Natural killer cell treated with Interleukin-12 subunit alpha and Interleukin-12 subunit beta and Interleukin-15 and Interleukin-18, amount 100 ng/mL, for 72 hours (primary cell): ENCODE measurements at places on chromosomes 7 and 10. TPM values are rescaled to one million over a fixed set of nuclear protein-coding genes. Genes with fewer than 3 reads are reported as not detected.
A peak's percentile ranks its signal among the peaks of the same experiment; 100 is the strongest.

GRCh38 chr10:113692271-113692670 lies 12.6 kb downstream of the CASP7 start:
- H3K4me3 ChIP-seq: no peak overlapping the region
- H3K27me3 ChIP-seq: no peaks in the 10 kb centered on the region
- peaks cover 33% of the 10 kb centered on the region for H3K36me3 ChIP-seq
- no peak for DNase-seq
- H3K4me1 ChIP-seq: peaks cover 46% of the 10 kb centered on the region

GRCh38 chr10:48885376-48885775 lies 54.3 kb downstream of the LRRC18 start:
- no peaks in the 10 kb centered on the region for H3K4me1 ChIP-seq
- DNase-seq: no peak
- H3K27ac ChIP-seq: no peak overlapping the region
- no peak overlapping the region for H3K4me3 ChIP-seq

DNA sequence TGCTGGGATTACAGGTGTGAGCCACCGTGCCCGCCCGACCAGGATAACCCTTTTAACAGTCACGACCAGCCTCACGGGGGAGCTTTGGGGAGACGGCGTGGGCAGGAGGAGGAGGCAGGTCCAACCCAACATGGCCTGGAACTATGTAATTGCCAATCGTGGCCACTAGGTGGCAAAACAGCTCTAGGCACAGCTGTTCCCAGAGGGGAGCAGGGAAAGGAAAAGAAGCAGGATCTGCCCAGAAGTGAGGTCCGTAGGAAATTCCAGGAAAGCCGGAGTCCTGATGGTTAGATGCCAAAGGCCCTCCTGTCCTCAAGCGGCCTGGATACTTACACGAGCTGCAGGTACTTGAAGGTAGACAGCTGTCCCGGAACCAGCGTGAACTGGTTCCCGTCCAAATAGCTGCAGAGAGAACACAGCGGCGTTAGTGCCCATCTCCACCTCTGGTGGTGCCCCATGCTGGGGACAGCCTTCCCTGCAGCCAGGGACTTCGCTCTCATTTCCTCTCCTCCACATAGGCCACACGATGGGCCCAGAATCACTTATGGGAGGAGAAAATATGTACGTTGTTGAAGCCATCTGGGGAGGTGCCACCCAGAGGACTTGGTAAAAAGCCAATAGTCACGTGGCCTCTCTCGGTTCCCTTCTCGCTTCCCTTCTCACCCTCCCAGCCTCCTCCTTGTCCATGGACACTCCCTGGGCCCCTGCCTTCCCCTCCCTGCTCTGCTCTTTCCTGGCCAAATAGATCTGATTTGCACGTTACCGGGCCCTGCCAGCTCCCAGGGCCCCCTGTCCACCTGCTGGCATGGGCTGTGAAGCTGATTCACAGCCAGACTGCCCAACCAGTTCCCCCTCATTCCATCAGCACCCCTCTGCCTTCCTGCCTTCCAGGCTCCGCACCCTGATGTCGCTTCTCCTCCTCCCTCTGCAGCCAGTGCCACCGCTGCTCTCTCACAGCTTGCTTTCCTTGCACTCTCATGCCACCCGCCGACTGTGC lies 148.1 kb downstream of the SLIT1 start:
- peaks cover 14% of the 10 kb centered on the region for H3K4me1 ChIP-seq
- H3K4me3 ChIP-seq: peak overlapping the region; percentile 43
- DNase-seq: peak; percentile 69
- H3K27me3 ChIP-seq: peaks cover 11% of the 10 kb centered on the region

DNA sequence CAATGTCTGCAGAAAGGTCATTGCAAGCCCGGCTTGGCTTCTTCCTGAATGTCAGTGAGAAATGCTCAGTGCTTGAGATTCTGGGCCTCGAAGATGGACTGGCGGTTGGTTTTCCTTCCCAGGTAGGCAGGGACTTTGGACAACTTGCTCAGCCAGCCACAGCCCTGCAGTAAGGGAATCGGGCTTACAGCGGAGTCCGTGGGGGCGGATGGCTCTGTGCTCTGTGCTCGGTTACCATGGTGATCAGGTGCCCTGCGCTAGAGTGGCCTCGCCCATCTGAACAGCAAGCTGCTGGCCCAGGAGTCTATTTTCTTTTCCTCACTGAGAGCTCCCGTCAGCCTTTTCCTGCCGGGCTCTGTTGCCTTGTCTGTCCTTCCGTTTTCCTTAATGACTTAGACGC lies 77.8 kb upstream of the SH2B2 start:
- H3K27ac ChIP-seq: no peak overlapping the region
- no peaks in the 10 kb centered on the region for H3K36me3 ChIP-seq
- no peak overlapping the region for H3K4me3 ChIP-seq
- DNase-seq: no peak
- no peaks in the 10 kb centered on the region for H3K27me3 ChIP-seq

- peaks cover 46% of the 10 kb centered on the region for H3K4me1 ChIP-seq
- H3K36me3 ChIP-seq: no peaks in the 10 kb centered on the region
- H3K27ac ChIP-seq: no peak overlapping the region
- no peak for DNase-seq
These were observed 10.6 kb downstream of the DNAJB6 start for GRCh38 chr7:157347217-157347904.

- H3K27me3 ChIP-seq: peaks cover 29% of the 10 kb centered on the region
- DNase-seq: no peak
- H3K36me3 ChIP-seq: no peaks in the 10 kb centered on the region
- no peaks in the 10 kb centered on the region for H3K4me1 ChIP-seq
These were observed 32.5 kb downstream of the ARHGAP22 start for GRCh38 chr10:48572414-48572813.

The VWDE gene
- total RNA-seq: not detected

GRCh38 chr10:48797830-48798229 lies 113.2 kb downstream of the WDFY4 start:
- peaks cover 11% of the 10 kb centered on the region for H3K36me3 ChIP-seq
- peaks cover 20% of the 10 kb centered on the region for H3K4me1 ChIP-seq
- H3K27ac ChIP-seq: peak overlapping the region; percentile 95

- no peak overlapping the region for H3K4me3 ChIP-seq
- no peaks in the 10 kb centered on the region for H3K27me3 ChIP-seq
- H3K27ac ChIP-seq: no peak overlapping the region
- no peak for DNase-seq
These were observed 8.1 kb downstream of the TFAM start for GRCh38 chr10:58393317-58393716.

DNA sequence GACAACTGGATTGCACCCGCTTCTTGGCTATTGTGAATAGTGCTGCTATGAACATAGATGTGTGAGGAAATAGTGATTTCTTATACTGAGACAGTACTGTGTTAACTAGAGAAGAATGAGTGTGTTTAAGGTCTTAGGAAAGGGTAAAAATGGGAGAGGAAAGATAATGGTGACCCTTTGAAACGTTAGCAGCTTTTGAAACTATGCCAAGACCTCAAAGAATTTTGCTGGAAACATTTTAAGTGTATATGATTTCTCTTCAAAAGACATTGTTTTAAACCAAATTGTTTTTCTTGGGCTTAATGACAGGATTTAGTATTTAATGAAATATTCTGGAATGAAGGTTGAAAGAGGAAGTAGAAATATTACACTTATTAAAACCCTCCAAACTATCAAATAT lies 100.8 kb upstream of the ARHGAP21 start:
- no peak overlapping the region for H3K4me3 ChIP-seq
- H3K4me1 ChIP-seq: peaks cover 11% of the 10 kb centered on the region
- no peaks in the 10 kb centered on the region for H3K36me3 ChIP-seq
- no peak overlapping the region for H3K27ac ChIP-seq

The MGAM2 gene
- total RNA-seq: not detected

GRCh38 chr10:59393349-59393748 lies 31.0 kb upstream of the FAM13C start:
- no peaks in the 10 kb centered on the region for H3K36me3 ChIP-seq
- no peak overlapping the region for H3K27ac ChIP-seq
- H3K4me1 ChIP-seq: no peaks in the 10 kb centered on the region
- DNase-seq: no peak
- H3K4me3 ChIP-seq: no peak overlapping the region

The CYP2E1 gene
- total RNA-seq: 0.71 TPM

GRCh38 chr10:131591936-131592335 lies 280.4 kb upstream of the TCERG1L start:
- H3K27ac ChIP-seq: no peak overlapping the region
- no peak for DNase-seq
- no peaks in the 10 kb centered on the region for H3K4me1 ChIP-seq
- H3K27me3 ChIP-seq: no peaks in the 10 kb centered on the region
- H3K36me3 ChIP-seq: no peaks in the 10 kb centered on the region

The PNLIP gene
- total RNA-seq: not detected

The MRM2 gene
- total RNA-seq: 30.0 TPM

The RBP4 gene
- total RNA-seq: not detected

- no peak overlapping the region for H3K27ac ChIP-seq
- H3K4me1 ChIP-seq: peaks cover 2% of the 10 kb centered on the region
- DNase-seq: no peak
- H3K4me3 ChIP-seq: no peak overlapping the region
These were observed 781 bp downstream of the ZNF727 start for GRCh38 chr7:64046041-64046389.

The COL13A1 gene
- total RNA-seq: not detected

- no peak for DNase-seq
- peak overlapping the region; percentile 12 for H3K27ac ChIP-seq
- H3K36me3 ChIP-seq: peaks cover 12% of the 10 kb centered on the region
- no peaks in the 10 kb centered on the region for H3K27me3 ChIP-seq
These were observed 11.6 kb downstream of the HBP1 start for GRCh38 chr7:107180378-107180777.

DNA sequence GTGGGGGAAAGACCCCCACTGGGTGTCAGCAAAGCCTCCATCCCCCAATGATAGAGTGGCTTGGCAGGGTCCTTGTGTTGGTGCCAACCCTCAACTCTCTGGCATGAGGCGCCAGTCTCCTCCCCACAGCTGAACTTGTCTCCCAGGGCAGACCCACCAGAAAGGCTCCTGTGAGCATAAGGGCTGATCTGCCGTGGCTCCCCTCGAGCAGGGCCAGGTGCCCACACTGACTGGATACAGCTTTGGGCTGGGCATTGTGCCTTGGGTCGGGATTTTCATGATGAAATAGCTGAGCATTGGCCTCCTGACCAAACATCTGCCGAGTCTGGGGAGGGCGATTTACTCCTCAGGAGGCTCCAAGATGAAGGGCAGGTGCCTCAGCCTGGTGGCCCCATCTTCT lies 68.1 kb upstream of the NPTX2 start:
- no peak for DNase-seq
- H3K4me3 ChIP-seq: no peak overlapping the region
- no peak overlapping the region for H3K27ac ChIP-seq
- H3K4me1 ChIP-seq: no peaks in the 10 kb centered on the region
- H3K27me3 ChIP-seq: peaks cover 3% of the 10 kb centered on the region
- H3K36me3 ChIP-seq: no peaks in the 10 kb centered on the region

DNA sequence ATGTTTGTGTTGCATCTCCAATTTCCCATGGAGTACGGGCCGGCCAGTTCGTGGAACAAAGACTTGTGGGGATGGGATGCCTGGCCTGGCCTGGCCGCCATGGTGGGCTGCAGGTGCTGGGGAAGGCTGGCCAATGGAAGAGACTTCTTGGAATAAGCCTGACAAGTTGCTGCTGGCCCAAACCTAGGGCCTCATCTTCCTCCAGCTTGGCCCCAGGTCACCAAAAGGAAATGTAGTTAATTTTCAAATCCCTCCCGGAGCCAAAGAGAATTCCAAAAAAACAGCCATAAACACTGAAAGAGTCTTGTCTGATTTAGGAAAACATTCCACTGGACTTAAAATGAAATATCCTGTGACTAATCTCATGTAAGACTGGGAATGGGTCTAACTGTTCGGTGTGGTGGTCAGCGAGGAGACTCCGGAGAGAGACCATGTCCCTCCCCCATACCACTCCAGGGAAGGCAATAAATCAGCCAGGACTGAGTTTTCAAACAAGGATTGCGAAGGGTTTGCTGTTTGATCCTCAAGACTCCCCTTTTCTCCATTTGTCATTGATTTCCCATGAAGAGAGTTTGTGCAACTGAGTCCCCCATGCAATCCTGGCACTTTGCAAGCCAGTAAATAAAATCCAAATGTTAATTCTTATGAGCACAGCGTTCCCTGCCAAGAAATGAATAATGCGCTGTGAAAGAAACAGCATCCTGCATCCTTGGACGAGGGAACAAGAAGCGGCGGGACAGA lies 128.7 kb upstream of the HABP2 start:
- H3K4me1 ChIP-seq: no peaks in the 10 kb centered on the region
- H3K36me3 ChIP-seq: no peaks in the 10 kb centered on the region
- H3K27ac ChIP-seq: no peak overlapping the region
- DNase-seq: no peak

The ITGB8 gene
- 1.3 TPM for total RNA-seq

DNA sequence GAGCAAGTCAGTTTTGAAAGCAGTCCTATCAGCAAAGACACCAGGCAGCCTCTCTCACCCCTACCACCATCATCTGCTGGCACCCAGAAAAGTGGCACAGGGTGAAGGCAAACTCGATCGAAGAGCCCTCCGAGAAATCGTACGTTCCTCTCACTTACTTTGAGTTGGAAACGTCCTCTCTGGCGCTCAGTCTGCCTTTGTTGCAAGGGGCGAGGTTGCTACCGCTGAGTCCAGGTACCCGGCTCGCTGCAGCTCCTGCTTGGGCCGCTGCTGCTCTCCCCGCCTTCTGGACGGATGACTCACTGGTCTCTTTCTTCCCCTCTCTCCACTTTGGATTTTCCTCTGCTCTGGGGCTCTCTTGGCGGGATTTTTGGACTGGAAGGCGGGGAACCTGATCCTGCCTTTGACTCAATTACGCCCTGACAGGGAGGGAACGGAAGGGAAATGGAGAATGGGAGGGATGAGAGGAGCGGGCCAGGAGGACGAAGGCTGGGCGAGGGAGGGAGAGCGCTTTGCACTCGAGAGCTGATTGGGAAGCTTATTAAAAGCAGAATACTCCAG lies at the start of gene PTN:
Gene PTN, minus strand, starts transcription at position 453 of the 561 bp plus-strand sequence. CDS start 88,760 bp downstream, outside the sequence.
- H3K4me1 ChIP-seq: no peaks in the 10 kb centered on the region
- H3K36me3 ChIP-seq: no peaks in the 10 kb centered on the region
- H3K4me3 ChIP-seq: no peak within 1 kb of the TSS
- H3K27ac ChIP-seq: no peak within 1 kb of the TSS

DNA sequence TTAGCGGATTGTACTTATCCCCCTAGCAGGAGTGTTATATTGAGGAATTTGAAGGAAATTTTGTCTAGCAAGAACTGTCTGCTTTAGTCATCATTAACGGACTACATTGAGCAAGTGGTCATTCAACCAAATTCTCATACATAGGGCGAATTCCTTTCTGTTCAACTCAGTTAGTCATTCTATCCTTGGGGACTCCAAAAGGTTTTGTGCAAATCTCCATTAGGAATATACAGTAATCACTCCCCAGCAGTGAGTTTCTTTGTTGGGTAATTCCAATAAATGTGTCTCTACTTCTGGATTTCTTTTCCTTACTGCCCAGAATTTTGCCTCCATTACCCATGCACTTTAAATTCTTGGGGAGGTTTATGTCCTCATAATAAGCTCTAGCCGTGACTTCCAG lies 51.1 kb downstream of the EPDR1 start:
- H3K36me3 ChIP-seq: no peaks in the 10 kb centered on the region
- no peak overlapping the region for H3K27ac ChIP-seq
- H3K4me1 ChIP-seq: peaks cover 3% of the 10 kb centered on the region
- peaks cover 15% of the 10 kb centered on the region for H3K27me3 ChIP-seq
